ENCODE measurements at places on chromosomes 2 and 18.

DNA sequence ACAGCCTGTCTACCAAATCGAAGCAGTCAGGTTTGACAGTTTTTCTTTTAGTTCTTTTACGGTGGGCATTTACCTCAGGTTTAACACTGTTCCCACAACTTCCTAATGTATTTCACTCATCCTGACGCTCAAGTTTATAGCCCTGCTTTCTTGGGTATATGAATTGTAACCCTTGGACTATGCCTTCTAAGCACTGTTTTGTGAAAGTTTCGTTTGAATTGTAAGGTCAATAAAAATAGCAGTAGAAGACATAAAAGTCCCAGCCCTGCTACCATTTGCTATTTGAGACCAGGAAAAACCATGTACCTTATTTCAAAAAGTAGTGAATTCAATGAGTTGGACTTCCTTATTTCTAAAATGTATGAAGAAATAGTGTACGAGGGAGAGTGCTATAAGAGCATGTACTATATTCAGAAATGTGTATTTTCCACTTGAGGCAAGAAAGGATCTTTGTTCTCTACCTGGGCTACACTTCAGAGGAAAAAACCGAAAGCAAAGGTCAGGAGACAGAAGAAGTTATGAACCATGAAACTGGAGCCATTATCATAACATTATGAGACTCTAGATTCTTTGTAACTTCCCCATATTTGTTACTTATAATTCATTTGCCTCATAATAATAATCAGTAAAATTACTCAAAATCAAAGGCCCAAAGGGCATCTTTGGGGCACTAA lies 1.9 kb upstream of the ZC3H15 start:
- H3K4me1 ChIP-seq = peaks cover 49% of the 10 kb centered on the region
- H3K27ac ChIP-seq = peak overlapping the region; percentile 14
- H3K36me3 ChIP-seq = peaks cover 26% of the 10 kb centered on the region
- peak overlapping the region; percentile 42 for H3K4me3 ChIP-seq
- H3K27me3 ChIP-seq = no peaks in the 10 kb centered on the region

- H3K27ac ChIP-seq = no peak overlapping the region
- peaks cover 1% of the 10 kb centered on the region for H3K36me3 ChIP-seq
- H3K27me3 ChIP-seq = peaks cover 6% of the 10 kb centered on the region
- peaks cover 2% of the 10 kb centered on the region for H3K4me1 ChIP-seq
- DNase-seq = no peak
Observed at GRCh38 chr18:49531678-49532153, 30.1 kb upstream of the LIPG start.

DNA sequence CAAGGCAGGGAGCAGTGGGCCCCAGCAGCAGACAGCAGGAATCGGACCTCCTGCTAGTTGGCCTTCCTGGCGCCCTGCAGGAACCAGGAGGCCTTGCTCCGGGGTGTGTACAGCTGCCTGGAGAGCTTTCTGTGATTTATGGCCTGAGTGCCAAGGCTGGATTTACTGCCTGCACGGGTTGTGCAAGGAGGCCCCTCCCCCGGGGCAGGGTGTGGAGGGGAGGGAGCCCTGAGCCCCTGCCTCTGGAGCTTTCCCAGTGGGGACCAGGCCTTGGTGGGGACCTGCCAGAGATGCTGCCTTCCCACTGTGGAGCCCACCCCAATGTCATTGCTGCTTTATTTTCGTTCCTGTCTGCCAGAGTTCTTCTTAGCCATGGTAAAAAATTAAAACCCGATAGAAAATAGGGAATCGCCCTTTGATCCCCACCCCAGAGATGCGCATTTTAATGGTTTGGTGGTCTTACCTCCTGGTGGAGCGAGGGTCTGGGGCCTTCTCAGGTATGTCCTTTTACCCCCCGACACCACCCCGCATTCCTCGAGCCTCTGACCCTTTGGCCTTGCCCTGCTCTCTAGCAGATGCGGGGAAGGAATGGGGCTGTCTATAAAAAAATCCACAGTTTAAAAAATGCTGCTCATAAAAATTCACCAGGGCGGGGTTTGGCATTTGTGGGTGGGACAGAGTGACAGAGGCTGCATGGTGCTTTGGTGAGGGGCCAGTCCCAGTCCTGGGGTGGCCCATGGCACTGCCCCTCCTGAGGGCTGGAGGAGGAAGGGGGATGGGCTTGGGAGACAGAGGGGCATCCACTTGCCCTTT lies 6.9 kb upstream of the RALB start:
- peaks cover 10% of the 10 kb centered on the region for H3K4me1 ChIP-seq
- H3K27ac ChIP-seq = no peak overlapping the region
- H3K36me3 ChIP-seq = no peaks in the 10 kb centered on the region
- DNase-seq = no peak

DNA sequence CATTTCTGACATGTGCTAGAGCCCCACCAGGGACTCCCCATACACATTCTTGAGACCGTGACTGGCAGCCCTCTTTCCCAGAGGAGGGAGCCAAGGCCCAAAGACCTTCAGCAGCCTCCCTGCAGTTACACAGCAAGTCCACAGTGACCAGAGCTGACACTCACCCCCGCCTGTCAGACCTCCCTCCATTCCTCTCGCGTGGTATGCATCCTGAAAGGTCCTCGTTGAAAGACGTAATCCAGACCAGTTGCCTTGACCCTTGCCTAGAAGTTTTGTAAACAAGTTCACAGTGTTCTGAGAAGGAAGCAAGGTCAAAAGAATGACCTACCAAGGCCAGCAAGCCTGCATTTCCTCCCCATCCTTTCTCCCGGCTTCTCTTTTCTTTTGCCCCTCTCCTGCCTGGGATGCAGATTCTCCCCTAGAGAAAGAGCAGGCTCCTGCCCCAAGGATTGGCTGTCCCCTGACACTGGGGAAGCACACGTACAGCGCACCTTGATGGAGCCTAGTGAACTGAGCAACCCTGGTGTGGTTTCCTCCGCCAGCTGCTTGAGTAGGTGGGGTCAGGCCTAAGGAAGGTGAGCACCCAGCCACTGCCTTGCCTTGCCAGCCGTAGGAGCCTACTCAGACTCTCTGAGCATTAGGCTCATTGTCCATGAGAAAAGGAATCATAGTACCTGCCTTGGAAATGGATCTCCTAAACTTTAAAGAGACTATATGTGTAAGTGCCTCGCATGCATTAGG lies 18.3 kb downstream of the TRIB2 start:
- H3K4me3 ChIP-seq = no peak overlapping the region
- DNase-seq = no peak
- no peak overlapping the region for H3K27ac ChIP-seq
- peaks cover 53% of the 10 kb centered on the region for H3K4me1 ChIP-seq
- peaks cover 84% of the 10 kb centered on the region for H3K36me3 ChIP-seq

- DNase-seq = no peak
- no peaks in the 10 kb centered on the region for H3K36me3 ChIP-seq
- H3K27ac ChIP-seq = no peak overlapping the region
- no peak overlapping the region for H3K4me3 ChIP-seq
Observed at GRCh38 chr2:62296832-62297623, 101.1 kb downstream of the B3GNT2 start.

GRCh38 chr2:96130483-96130882 lies 7.8 kb downstream of the ASTL start:
- no peak overlapping the region for H3K4me3 ChIP-seq
- H3K27me3 ChIP-seq = no peaks in the 10 kb centered on the region
- H3K27ac ChIP-seq = no peak overlapping the region

GRCh38 chr2:238996331-238997136 lies 148.6 kb downstream of the TWIST2 start:
- H3K36me3 ChIP-seq = no peaks in the 10 kb centered on the region
- no peak overlapping the region for H3K27ac ChIP-seq
- no peaks in the 10 kb centered on the region for H3K4me1 ChIP-seq
- DNase-seq = no peak

DNA sequence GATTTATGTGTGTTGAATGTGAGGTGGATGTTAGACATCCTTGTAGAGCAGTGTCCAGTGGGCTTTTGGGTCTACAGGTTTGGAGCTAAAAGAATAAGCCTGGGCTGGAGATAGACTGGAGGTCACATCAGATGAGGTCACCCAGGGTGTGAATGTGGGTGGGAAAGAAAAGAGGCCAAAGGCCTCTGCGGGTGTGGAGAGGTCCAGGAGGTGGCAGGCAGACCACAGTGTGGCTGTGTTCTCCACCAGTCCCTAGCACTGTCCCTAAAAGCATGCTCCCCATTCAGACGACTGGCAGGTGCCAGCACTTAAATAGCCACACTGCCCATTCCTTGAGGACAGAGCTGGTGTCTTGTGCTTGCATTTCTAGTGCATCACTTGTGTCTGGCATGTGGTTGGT lies 4.1 kb downstream of the ATG4B start:
- H3K27ac ChIP-seq = no peak overlapping the region
- H3K4me1 ChIP-seq = peaks cover 42% of the 10 kb centered on the region
- no peak overlapping the region for H3K4me3 ChIP-seq
- no peak for DNase-seq
- H3K27me3 ChIP-seq = no peaks in the 10 kb centered on the region

- H3K4me1 ChIP-seq = no peaks in the 10 kb centered on the region
- H3K27me3 ChIP-seq = no peaks in the 10 kb centered on the region
- no peak for DNase-seq
Observed at GRCh38 chr2:189982780-189983394, 79.6 kb downstream of the MSTN start.

DNA sequence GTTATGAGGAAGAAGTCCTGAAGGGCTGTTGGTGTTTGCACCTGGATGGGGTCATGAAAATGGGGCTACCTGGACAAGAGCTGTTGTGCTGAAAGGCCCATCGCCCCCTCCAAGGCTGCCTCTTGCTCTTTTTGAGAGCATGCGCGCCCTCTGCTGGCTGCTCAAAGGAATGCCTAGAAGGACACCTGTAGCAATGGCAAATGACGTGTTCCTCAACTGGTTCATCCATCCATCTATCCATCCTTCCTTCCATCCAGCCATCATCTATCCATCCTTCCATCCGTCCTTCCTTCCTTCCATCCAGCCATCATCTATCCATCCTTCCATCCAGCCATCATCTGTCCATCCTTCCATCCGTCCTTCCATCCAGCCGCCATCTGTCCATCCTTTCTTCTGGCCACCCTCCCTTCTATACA lies 17.2 kb upstream of the RPL31 start:
- H3K4me3 ChIP-seq = no peak overlapping the region
- DNase-seq = peak; percentile 61
- no peak overlapping the region for H3K27ac ChIP-seq
- peaks cover 8% of the 10 kb centered on the region for H3K27me3 ChIP-seq
- no peaks in the 10 kb centered on the region for H3K36me3 ChIP-seq

DNA sequence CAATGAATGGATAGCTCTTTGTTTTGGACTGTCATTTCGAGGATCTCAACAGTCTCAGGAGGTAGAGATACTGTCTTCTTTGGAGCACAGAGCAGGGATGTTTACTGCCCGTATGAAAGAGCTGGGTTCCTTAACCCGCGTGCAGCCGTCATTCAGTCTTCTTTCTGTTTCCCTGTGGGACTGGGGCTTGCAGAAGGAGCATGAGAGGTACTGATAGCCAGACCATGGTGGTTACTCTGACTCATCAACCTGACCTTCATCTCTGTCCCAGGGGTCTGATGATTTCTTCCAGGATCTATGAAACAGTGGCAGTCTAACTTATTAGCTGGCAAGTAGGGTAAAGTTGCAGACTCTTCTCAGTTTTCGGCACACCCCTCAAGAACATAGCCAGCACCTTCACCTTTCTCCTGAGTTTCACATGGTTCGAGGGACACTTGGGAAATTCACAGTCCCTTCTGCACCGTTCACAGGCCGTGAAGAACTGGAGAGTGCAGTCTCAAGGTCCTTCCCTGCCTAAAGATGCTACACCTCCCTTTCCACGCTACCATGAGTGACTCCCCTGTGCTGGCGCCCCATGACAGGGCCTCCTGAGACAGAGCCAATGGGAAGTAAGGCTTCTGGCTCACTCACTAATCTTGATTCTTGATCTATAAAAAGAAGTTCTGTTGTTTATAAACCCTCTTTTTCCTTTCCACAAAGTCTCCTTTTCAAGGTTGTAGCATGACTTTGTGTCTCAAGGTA lies 226.2 kb downstream of the MC4R start:
- no peaks in the 10 kb centered on the region for H3K36me3 ChIP-seq
- H3K27me3 ChIP-seq = peaks cover 6% of the 10 kb centered on the region
- H3K4me3 ChIP-seq = no peak overlapping the region
- no peak for DNase-seq
- H3K27ac ChIP-seq = peak overlapping the region; percentile 9
- H3K4me1 ChIP-seq = peaks cover 9% of the 10 kb centered on the region

GRCh38 chr2:233965032-233965603 lies 47.9 kb downstream of the TRPM8 start:
- H3K27me3 ChIP-seq = peaks cover 14% of the 10 kb centered on the region
- no peak overlapping the region for H3K27ac ChIP-seq
- no peaks in the 10 kb centered on the region for H3K36me3 ChIP-seq
- no peak for DNase-seq

DNA sequence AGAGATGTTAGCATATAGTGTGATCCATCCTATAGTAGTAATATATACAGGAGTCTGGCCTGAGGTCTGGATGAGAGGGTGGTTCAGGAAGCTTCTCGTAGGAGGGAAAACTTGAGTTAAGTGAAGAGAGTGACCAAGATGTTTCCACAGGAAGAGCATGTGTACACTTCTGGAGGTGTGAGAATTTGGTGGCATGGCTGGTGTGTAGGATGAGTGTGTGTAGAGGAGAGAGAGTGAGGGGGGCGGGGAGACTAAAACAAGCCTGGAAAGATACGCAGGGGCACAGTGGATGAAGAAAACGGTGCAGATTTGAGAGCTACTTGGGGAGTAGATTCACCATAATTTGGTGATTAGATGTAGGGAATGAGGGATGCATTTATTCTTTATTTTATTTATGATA lies 43.5 kb upstream of the CTLA4 start:
- H3K4me3 ChIP-seq = no peak overlapping the region
- no peaks in the 10 kb centered on the region for H3K36me3 ChIP-seq
- H3K4me1 ChIP-seq = peaks cover 9% of the 10 kb centered on the region
- H3K27ac ChIP-seq = no peak overlapping the region

DNA sequence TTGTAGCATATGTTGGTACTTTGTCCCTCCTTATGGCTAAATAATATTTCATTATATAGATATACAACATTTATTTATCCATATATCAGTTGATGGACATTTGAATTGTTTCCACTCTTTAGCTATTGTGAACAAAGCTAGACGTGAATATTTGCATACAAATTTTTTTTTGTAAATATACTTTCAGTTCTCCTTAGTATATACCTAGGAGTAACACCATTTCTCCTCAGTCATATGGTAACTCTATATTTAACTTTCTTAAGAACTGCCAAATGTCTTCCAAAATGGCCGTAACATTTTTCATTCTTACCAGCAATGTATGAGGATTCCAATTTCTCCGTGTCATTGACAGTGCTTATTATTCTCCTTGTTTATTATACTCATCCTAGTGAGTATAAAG lies 74.5 kb downstream of the TMEM185B start:
- H3K36me3 ChIP-seq = peaks cover 39% of the 10 kb centered on the region
- H3K27ac ChIP-seq = no peak overlapping the region
- peaks cover 6% of the 10 kb centered on the region for H3K4me1 ChIP-seq
- H3K27me3 ChIP-seq = no peaks in the 10 kb centered on the region
- DNase-seq = no peak

- peaks cover 30% of the 10 kb centered on the region for H3K27me3 ChIP-seq
- H3K27ac ChIP-seq = no peak overlapping the region
- H3K4me3 ChIP-seq = no peak overlapping the region
- no peaks in the 10 kb centered on the region for H3K36me3 ChIP-seq
- no peak for DNase-seq
- no peaks in the 10 kb centered on the region for H3K4me1 ChIP-seq
Observed at GRCh38 chr18:11741505-11742145, 52.6 kb downstream of the GNAL start.

Data from activated B cell treated with CpG ODN at 0.5 μM for 24 hours (primary cell).